T-helper 17 cell (primary cell): ENCODE measurements at places on chromosomes 16 and 17.

DNA sequence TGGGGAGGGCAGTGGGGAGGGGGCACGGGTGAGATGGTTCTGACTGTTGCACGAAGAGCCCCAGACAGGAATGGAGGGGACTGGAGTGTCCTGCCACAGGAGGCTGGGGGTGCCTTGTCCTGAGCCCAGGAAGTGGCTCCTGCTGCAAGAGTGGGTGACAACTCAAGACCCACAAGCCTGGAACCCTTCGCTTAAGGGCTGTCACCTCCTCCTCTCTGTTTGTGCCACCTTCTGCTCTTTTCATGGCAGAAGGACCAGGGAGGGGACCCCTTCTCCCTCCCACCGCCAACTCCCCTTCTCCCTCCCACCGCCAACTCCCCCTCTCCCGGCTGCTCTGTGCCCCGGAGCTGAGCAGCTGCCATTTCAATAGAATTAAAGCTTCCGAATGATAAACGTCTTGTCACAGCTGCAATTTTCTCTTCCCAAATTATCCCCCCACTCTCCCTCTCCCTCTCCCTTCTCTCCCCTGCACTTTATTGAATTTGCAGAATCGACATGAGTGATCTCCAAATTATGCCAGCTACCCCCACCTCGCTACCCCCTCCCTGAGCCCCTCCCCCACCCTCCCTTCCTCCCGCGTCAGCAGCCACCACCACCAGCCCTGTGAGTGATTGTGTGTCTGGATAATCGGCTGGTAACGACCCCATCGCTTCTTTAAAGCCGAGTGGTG is 13.7 kb downstream of the GJD3 start:
- no peak for DNase-seq

- no peak for DNase-seq
Observed at GRCh38 chr17:42562388-42563142, 617 bp downstream of the COASY start.

GRCh38 chr16:53043428-53043831 is 9.3 kb downstream of the CHD9NB start:
- no peak for DNase-seq

DNA sequence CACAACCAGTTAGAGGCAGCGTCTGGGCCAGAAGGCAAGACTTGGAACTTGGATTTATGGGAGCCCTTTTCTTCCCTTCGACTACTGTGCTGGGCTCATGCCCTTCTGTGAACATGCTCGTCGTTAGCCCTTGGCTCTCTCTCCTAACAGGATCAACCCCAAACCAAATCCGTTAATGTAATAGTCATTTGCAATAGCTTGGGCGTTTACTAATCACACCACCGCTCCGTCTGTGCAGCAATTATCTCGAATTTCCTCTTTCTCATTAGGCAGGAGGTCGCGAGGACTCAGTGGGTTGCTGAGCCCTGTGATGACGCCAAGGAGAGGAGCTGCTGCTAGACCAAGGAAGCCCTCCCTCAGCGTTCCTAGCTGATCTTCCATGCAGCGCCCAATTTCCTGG is 114.7 kb downstream of the ENGASE start:
- DNase-seq, result no peak

DNA sequence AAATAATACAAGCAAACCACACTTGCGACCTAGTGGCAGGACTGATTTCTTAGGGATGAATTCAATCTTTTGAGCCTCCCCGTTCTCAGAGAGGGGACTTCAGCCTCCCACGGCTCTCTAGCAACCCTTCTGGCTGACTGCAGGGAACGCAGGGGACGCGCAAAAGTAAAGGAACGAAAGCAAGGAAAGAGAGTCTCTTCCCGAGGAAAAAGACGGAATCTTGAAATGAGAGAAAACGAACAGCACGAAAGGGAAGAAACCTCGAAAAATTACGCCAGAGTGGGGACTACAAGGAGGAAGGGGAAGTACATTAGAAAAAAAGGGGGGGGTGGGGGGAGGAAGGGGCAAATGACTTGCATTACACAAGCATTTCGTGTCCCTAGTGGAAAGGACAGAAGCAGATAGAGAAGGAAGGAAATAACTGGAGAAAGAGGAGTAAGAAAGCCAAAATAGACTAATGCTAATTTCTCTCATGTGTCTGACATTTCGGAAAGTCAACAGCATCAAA is 1.2 kb downstream of the GRB2 start:
- DNase-seq, result peak; percentile 20

DNA sequence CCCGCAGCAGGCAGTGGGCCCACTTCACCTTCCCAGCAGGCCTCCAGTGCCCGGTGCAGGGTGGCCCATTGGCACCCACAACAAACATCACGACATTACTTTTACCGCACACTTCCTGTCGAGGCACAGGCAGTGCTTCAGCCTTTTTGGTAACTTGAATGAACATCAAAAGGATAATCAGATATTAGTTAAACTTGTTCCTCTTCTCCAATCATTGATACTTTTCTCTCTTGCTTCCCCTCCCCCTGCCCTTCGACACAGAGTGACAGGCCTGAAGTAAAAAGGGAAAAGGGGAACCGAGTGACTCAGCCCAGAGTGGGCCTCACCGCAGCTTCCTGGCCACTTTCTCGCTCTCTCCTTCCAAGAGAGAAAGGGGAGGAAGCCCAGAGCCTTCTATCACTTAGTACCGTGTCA is 507.0 kb downstream of the MAF start:
- no peak for DNase-seq

DNA sequence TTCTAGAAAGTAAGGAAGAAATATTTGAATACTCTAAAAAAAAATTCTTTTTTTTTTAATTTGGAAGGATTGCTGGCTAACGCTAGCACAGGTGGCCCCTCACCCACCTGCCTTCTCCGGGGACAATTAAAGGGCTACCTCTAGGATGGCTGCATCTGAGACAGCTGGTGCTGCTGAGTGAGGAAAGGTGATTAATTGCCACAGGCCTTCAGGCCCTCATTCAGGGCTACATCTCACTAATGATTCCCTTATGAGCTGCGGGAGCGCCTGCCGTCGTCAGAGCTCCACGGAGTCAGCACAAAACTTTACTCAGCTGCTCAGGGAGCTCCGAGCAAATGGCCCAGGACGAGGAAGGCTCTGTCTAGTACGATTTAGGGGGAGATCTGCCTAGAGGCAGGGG is 27.0 kb upstream of the AKTIP start:
- DNase-seq, result no peak

- DNase-seq, result no peak
Observed at GRCh38 chr17:16512011-16512410, 20.0 kb upstream of the LRRC75A start.

DNA sequence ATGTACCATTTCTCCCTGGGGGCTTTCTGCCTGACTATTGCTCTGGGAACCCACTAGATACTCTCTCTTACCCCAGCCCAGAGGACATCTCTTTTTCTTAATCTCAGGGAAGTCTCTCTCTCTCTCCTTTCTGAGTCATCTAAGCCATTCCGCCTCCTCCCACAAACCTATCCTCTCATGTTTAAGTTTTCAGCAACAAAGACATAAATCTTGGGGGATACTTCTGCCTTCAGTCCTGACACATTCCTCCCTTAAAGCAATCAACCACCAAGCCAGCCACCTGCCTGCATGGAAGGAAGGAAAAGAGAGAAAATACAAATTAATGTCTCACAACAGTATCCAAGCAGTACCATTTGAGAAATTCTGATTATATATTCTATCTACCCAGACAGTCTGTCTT is 128.8 kb downstream of the HS3ST2 start:
- DNase-seq, result no peak

GRCh38 chr16:87484487-87485331 is 8.1 kb downstream of the ZCCHC14 start:
- DNase-seq, result no peak

GRCh38 chr17:39937447-39937846 is 9.9 kb downstream of the LRRC3C start:
- DNase-seq, result no peak

DNA sequence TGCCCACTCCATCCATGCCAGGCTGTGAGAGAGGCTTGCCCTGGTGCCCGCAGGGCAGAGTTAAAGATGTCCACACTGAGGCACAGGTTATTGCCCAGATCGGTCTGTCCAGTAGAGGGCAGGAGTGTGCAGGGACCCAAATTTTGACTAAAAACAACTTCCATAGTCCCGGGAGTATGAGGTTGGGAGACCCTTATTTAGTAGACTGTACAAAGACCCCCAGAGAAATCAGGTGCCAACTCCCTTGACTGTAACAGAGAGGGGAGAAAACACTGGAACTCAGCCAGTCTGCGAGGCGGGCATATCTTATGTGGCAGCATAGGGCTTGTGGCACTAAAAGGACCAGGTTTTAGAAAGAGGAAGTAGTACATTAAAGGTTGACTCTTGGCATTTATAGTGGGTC is 43.4 kb downstream of the HNF1B start:
- DNase-seq, result no peak

- DNase-seq, result no peak
Observed at GRCh38 chr17:49191409-49191916, 18.9 kb downstream of the GNGT2 start.

GRCh38 chr17:4513113-4514032 is 14.7 kb downstream of the SPNS2 start:
- no peak for DNase-seq

DNA sequence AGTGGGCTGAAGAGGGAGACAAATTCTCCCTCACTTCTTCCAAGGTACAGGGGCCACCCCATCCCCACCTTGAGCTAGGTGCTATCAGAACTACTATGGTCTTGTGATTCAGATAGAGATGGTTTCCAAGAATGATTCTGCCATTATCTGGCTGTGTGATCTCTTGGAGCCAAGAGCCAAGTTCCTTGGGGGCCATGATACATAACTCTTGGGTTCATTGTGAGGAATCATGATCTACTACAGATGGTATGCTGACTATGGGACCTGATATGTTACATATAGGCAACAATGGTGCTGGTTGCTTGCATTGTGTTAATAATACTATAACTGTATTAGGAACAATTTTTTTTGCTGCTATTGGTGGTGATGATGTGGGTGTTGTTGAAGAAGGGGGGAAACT is 45.7 kb downstream of the DYNLRB2 start:
- no peak for DNase-seq

- DNase-seq, result no peak
Observed at GRCh38 chr16:28866454-28866804, 2.8 kb downstream of the SH2B1 start.

DNA sequence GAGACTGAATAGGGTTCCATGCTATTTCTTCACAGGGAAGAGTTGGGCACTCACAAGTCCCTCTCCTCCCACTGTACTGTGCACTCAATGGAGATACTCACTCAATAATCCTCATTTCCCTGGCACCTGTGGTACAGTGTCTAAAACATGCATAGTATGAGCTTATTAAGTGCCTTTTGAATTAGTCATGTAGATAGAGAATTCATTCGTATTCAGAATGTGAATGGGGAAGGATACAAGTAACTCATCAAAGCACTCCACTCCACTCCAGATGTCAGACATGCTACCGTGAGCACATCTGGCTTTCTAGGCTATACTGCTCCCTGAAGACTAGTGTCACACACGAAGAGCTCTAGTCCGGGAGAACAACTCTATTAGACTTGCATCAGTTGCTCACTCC is 6.3 kb downstream of the C17orf75 start:
- DNase-seq, result no peak

GRCh38 chr16:13421726-13422125 is 498.2 kb upstream of the ERCC4 start:
- DNase-seq, result no peak

DNA sequence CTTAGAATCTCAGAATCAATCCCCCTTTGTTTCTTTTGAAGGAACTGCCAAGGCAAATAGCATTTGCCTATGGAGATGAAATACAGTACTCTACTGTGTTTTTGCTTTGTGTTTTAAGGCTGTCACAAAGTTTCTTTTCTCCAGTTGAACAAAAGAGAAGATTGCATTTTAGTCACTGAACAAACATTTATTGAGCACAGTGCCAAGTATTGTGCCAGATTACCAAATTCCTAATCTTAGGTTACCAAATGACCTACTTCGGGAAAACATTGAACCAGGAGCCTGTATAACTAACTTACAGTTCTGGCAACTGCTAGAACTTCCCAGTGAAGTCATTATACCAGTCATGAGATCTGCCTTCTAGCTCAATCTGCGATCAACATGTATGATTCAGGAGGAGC is 3.0 kb upstream of the UBB start:
- no peak for DNase-seq

GRCh38 chr16:56734429-56734828 is 4.5 kb downstream of the NUP93 start:
- DNase-seq, result no peak

DNA sequence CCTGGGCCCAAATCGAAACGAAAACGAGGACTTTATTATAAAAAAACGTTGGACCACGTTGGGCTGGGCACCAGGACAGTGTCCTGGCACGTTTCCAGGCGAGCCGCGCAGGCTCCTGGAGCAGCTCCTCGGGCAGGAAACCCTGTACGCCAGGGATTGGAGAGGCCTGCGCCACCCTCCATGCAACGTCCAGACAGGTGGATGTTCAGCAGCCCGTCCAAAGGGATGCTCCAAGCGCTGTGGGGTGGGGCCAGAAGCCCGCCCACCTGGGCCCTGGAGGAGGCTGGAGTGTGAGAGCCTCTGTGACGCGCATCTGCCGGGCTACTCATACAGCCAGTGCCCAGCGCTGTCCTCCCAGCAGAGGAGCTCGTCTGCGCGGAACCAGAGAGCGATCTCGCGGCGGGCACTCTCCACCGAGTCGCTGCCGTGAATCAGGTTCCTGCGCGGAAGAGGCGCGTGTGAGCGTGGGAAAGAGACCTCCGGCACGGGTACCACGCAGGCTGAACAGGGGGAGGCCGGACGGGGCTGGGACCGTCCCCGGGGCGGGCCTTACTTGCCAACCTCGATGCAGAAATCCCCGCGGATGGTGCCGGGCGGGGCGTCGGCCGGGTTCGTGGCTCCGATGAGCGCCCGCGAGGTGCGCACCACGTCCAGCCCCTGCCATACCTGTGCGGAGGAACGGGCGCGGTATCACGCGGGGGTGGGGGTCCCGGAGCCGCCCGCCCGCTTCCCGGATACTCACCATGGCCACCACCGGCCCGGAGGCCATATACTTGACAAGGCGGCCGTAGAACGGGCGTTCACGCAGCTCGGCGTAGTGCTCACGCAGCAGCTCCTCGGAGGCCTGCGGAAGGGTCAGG is 785 bp downstream of the NME3 start:
- DNase-seq, result peak; percentile 57

- no peak for DNase-seq
Observed at GRCh38 chr16:83995754-83996153, 27.7 kb downstream of the NECAB2 start.

- DNase-seq, result no peak
Observed at GRCh38 chr17:40801157-40801556, 1.4 kb upstream of the KRT28 start.

- no peak for DNase-seq
Observed at GRCh38 chr17:49486012-49486641, 9.0 kb upstream of the NGFR start.

GRCh38 chr17:1074886-1075605 is 78.1 kb downstream of the TIMM22 start:
- DNase-seq, result no peak

GRCh38 chr17:1384905-1385435 is 15.1 kb downstream of the YWHAE start:
- DNase-seq, result no peak
